ENCODE measurements at places on chromosomes 5 and 9. TPM values are rescaled to one million over a fixed set of nuclear protein-coding genes. Genes with fewer than 3 reads are reported as not detected.
A peak's percentile ranks its signal among the peaks of the same experiment; 100 is the strongest.

The ROPN1L gene
- total RNA-seq, result 3.0 TPM

The SHISAL2B gene
- total RNA-seq, result not detected

The MCC gene
- total RNA-seq, result 1.9 TPM

- no peak for DNase-seq
Observed at GRCh38 chr9:9498128-9498527, 1114.7 kb downstream of the PTPRD start.

GRCh38 chr9:18493451-18493993 lies 19.6 kb downstream of the ADAMTSL1 start:
- DNase-seq, result peak; percentile 31

DNA sequence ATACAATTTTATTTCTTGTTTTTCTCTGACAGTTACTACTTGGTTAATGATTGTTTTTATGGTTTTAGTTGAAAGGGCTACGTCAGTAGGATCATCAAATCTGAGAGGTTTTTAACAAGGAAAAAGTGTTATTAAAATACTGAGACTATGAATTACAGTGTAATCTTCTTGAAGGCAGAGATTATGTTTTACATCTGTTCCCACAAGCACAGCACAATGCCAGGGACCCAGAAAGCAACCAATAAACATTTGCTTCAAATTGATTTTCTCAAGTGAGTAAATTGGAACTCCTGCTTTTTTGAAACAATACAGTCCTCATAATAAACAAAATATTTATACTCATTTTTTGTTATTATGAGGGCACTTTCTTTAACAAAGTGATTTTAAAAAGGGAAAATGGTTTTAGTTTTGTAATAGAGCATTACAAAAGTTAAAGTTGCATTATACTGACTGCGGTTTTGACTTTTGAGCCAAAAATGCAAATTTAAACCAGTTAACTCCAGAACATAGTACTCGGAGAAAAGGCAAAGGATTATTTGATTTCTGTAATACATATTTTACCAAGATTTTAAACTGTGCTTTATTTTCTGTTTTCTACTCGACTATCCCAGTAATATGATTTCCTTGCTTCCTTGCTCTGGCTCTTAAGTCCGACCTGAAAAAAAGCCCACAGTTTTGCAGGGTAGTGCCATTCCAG lies 176.9 kb downstream of the GDNF start:
- DNase-seq, result no peak

GRCh38 chr5:60583616-60584015 lies 116.3 kb downstream of the DEPDC1B start:
- DNase-seq, result peak; percentile 18

DNA sequence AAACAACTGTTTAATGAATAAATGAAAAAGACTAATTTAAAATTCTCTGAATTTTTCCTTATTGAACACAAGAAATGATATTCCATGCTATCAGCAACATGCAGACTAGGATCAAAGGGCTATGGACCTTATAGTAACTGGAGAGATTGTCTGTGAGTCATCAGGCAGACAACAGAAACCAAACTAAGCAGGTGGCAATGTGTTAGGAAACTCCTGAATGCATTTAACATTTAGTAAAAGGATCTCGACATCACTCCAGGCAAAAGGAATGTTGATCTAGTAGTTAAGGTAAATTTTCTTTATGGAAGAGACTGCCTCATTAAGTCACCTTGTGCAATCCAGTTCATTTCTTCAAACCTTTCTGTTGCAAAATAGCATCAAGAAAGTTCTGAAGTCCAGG lies 58.4 kb downstream of the ARL15 start:
- peak; percentile 32 for DNase-seq

- DNase-seq, result peak; percentile 95
Observed at GRCh38 chr9:134641173-134641989, at the start of gene COL5A1. COL5A1 (plus strand) TSS chr9:134641803; CDS start chr9:134642188, 385 bp downstream.

GRCh38 chr9:89902450-89903140 lies 297.8 kb downstream of the GADD45G start:
- DNase-seq, result peak; percentile 80

DNA sequence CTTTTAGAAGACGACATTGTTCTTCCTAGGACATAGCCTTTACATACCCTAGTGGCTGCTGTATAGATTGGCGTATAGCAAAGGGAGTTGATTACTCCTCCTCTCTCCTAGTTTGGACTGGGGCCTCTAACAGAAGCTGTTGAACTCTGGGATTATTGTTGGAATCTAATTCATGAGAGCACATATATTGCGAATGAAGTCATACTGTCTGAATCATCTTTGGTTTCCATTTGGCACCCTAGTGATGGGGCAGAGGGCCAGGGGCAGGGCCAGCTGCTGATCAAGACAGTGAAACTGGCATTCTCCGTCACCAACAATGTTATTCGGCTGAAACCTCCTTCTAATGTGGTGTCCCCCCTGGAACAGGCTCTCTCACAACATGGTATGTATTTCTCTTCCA lies 40.3 kb downstream of the NUP188 start:
- peak; percentile 85 for DNase-seq

- peak; percentile 49 for DNase-seq
Observed at GRCh38 chr9:124450241-124450924, at the start of gene ADGRD2. ADGRD2 (plus strand) TSS chr9:124450451; CDS start chr9:124451667, 1,216 bp downstream.

Data from M059J (cell line).